Esophagus muscularis mucosa (tissue), 4 donors: ENCODE measurements at places on chromosomes 1 and 21. TPM values are rescaled to one million over a fixed set of nuclear protein-coding genes. Genes with fewer than 3 reads are reported as not detected.
A peak's percentile ranks its signal among the peaks of the same experiment; 100 is the strongest.

DNA sequence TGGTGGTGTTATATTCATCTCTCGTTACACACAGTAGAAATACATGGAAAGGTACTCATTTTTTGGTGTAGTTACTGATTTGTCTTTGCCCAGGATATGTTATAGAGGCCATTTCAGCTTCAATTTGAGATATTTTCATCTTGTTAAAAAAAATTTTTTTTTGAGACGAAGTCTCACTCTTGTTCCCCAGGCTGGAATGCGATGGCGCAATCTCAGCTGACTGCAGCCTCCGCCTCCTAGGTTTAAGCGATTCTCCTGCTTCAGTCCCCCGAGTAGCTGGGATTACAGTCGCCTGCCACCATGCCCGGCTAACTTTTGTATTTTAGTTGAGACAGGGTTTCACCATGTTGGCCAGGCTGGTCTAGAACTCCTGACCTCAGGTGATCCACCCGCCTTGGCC lies 19.0 kb downstream of the MORC3 start:
- H3K4me3 ChIP-seq = no peak overlapping the region
- H3K27me3 ChIP-seq = no peaks in the 10 kb centered on the region
- no peaks in the 10 kb centered on the region for H3K4me1 ChIP-seq
- no peak for DNase-seq
- peaks cover 89% of the 10 kb centered on the region for H3K36me3 ChIP-seq

OR2G6 gene
- total RNA-seq = not detected

CCDC190 gene
- not detected for total RNA-seq

HSPA6 gene
- 6.5 TPM for total RNA-seq

LCE1F gene
- total RNA-seq = not detected

- H3K4me1 ChIP-seq = no peaks in the 10 kb centered on the region
- H3K27ac ChIP-seq = no peak overlapping the region
- H3K4me3 ChIP-seq = no peak overlapping the region
- H3K27me3 ChIP-seq = no peaks in the 10 kb centered on the region
- DNase-seq = no peak
Observed at GRCh38 chr1:69315823-69316222, 251.9 kb upstream of the LRRC7 start.

ANGPTL1 gene
- total RNA-seq = 182 TPM

DNA sequence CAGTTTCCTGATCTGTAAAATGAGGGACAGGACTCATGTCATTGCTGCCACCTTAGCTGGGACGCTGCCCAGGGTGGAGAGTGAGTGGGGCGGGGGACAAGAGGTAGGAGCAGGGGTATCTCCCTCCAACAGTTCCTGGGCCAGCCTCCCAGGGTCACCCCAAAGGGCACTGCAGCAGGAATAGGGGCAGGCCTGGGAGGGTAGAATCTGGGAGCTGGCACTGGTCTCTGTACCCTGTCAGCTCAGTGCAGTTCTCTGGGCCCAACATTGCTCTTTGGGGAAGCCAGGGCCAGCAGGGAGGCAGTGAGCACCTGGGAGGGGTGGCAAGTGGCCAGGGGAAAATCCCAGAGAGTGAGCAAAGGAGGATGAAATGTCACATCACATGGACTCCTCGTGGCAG lies 55.8 kb downstream of the ELK4 start:
- DNase-seq = no peak
- H3K27ac ChIP-seq = no peak overlapping the region
- no peaks in the 10 kb centered on the region for H3K36me3 ChIP-seq
- H3K4me3 ChIP-seq = no peak overlapping the region
- peaks cover 54% of the 10 kb centered on the region for H3K27me3 ChIP-seq

LRRC8C gene
- total RNA-seq = 7.1 TPM

DNA sequence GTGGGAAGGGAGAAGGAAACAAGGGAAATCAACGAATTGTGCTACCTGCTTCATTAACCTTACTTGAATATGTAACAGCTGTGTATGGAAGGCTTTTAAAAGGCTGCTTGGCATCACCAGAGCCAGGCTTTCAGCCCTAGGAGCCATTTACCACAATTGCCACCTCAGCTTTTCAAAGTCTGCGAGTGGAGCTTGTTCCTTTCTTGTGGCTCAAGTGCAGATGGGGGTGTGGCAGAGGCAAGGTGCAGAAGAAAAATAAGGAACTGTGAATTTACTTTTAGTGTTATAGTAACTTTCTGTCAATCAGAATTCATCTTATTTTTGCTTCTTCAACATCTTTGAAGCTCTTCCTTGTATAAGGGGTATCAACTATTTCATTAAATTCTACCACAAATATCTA lies 17.6 kb downstream of the CLCA2 start:
- no peak overlapping the region for H3K4me3 ChIP-seq
- no peak for DNase-seq
- no peaks in the 10 kb centered on the region for H3K36me3 ChIP-seq
- no peak overlapping the region for H3K27ac ChIP-seq
- no peaks in the 10 kb centered on the region for H3K4me1 ChIP-seq

DNA sequence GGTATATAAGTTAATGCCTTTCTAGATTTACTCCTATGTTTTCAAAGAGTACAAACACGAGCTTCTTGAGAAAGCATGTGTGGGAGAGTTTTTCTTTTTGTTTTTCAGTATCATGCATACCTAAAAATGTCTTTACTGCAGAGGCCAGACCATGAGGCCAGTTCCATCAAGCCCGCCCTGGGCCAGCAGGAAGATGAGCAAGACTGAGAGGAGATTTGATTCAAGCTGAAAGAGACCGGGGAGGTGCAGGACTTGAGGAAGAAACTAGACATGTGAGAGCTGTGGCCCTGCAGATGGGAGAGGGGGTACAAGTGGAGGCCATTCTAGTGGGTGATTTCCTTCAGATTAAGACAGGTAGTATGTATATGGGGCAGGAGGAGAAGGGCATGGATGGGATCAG lies 33.4 kb upstream of the NTPCR start:
- DNase-seq = no peak
- H3K36me3 ChIP-seq = no peaks in the 10 kb centered on the region
- no peak overlapping the region for H3K27ac ChIP-seq
- no peaks in the 10 kb centered on the region for H3K27me3 ChIP-seq

GSTM5 gene
- 4.2 TPM for total RNA-seq

- H3K4me1 ChIP-seq = peaks cover 26% of the 10 kb centered on the region
- no peaks in the 10 kb centered on the region for H3K27me3 ChIP-seq
- no peak for DNase-seq
Observed at GRCh38 chr1:84693005-84693404, 2.7 kb upstream of the SSX2IP start.

DNA sequence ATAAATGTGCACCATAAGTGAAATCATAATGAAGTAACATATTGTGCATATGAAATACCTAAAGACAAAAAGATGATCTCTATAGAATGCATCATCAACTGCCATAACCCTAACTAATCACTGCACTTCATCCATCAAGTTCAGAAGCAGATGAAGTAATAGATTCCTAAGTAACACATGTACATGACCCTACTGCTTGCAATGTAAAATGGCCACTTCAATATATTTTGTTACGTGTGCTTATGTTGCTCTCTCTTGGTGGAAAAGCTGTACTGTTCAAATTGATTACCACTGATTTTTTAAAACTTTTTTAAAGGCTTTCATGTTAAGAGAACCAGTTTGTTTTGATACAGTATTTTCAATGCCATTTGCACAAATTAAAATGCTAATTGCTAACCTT lies 141.8 kb downstream of the TTLL7 start:
- H3K4me3 ChIP-seq = no peak overlapping the region
- no peaks in the 10 kb centered on the region for H3K36me3 ChIP-seq
- no peaks in the 10 kb centered on the region for H3K4me1 ChIP-seq
- no peak for DNase-seq
- H3K27me3 ChIP-seq = peaks cover 9% of the 10 kb centered on the region

- H3K4me3 ChIP-seq = no peak within 1 kb of the TSS
- DNase-seq = no peak
- H3K27ac ChIP-seq = no peak within 1 kb of the TSS
- no peaks in the 10 kb centered on the region for H3K36me3 ChIP-seq
- no peaks in the 10 kb centered on the region for H3K27me3 ChIP-seq
Observed at GRCh38 chr1:117001254-117001927, at the start of gene CD101. Gene CD101, plus strand, starts transcription at chr1:117001760. Its CDS starts 58 bp downstream, at chr1:117001818.

RABIF gene
- total RNA-seq = 6.4 TPM

LY9 gene
- not detected for total RNA-seq

DNA sequence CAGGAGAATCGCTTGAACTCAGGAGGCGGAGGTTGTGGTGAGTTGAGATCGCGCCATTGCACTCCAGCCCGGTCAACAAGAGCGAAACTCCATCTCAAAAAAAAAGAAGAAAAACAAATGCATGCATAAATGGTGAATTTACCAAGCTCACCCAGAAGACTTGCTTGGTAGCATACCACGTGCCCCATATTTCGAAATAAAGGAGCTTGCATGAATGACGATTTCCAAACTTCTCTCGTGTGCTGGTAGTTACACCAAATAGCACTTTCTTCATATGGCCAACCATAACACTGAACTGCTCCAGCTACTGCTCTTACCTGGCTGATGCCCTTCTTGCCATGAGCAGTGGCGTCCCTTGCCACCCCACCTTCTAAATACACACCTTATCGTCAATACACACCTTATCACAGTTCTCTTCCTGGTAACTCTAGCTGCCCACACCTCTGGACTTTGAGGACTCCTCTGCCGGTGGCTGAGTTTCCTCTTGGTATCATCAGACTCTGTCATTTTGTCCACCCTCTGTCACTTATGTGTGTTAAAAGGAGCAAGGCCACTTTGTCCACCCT lies 2.8 kb downstream of the DOP1B start:
- DNase-seq = no peak
- H3K36me3 ChIP-seq = no peaks in the 10 kb centered on the region
- peaks cover 11% of the 10 kb centered on the region for H3K4me1 ChIP-seq
- no peaks in the 10 kb centered on the region for H3K27me3 ChIP-seq
- no peak overlapping the region for H3K4me3 ChIP-seq
- no peak overlapping the region for H3K27ac ChIP-seq

GNAT2 gene
- 0.33 TPM for total RNA-seq

GRCh38 chr1:245809361-245809760 lies 654.6 kb downstream of the KIF26B start:
- no peak overlapping the region for H3K4me3 ChIP-seq
- H3K4me1 ChIP-seq = no peaks in the 10 kb centered on the region
- no peaks in the 10 kb centered on the region for H3K36me3 ChIP-seq
- no peaks in the 10 kb centered on the region for H3K27me3 ChIP-seq

DNA sequence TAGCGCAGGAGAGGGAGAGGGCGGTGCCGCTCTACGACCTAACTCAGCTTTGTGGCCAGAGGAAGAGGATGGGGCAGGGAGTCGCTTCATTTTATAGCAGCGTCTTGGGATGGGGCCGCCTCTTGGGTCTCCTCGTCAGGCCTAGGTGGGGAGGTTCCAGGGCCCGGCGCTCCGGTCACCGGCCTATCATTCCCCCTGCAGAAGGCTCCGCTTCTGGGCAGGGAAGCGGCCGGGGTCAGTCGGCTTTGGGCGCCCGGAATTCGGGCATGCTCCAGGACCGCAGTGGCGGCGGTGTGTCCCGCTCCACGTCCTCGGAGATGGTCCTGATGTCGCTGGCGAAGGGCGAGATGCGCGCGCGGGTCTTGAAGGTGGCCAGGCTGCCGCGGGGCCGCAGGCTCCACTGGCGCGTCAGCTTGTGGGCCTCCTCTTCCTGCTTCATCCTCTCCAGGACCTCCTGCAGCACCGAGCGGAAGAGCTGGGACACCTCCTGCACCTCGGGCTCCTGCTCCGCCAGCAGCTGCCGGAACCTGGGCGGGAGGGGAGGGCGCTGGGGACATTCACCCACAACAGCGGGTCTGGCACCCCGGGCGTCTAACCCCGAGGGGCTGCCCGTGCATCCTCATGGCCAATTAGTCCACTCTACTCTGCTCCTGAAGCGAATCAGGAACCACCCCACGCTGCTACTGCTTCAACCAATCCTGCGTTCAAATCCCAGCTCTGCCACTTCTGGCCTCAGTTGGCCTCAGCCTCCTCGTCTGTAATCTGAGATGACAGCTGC lies 13.0 kb downstream of the RD3 start:
- H3K36me3 ChIP-seq = no peaks in the 10 kb centered on the region
- H3K27ac ChIP-seq = no peak overlapping the region
- peaks cover 10% of the 10 kb centered on the region for H3K4me1 ChIP-seq
- DNase-seq = peak; percentile 72
- no peaks in the 10 kb centered on the region for H3K27me3 ChIP-seq

DNA sequence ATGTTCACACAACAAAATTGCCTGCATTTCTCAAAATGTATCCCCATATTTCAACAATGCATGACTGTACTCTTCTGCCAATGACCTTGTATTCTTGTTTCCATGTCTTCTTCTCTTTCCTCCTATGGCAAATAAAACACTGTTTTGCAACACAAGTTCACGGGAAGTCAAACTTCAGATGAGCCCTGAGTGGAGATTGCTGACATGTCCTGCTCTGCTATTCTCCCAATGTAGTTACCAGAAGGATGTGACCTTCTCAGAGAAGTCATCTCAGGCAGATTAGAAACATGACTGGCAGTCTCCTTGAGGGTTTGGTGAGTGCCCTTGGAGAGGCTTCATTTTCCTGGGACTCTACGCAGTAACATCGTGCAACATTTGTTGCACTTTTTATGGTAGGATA lies 15.6 kb downstream of the FCGR2B start:
- no peaks in the 10 kb centered on the region for H3K36me3 ChIP-seq
- peaks cover 5% of the 10 kb centered on the region for H3K27me3 ChIP-seq
- H3K4me1 ChIP-seq = no peaks in the 10 kb centered on the region
- no peak overlapping the region for H3K4me3 ChIP-seq
- no peak for DNase-seq
- H3K27ac ChIP-seq = no peak overlapping the region

GRCh38 chr1:161009602-161010211 lies 11.2 kb downstream of the F11R start:
- DNase-seq = no peak
- H3K27ac ChIP-seq = no peak overlapping the region
- H3K36me3 ChIP-seq = no peaks in the 10 kb centered on the region
- peaks cover 6% of the 10 kb centered on the region for H3K4me1 ChIP-seq
- H3K27me3 ChIP-seq = no peaks in the 10 kb centered on the region
- H3K4me3 ChIP-seq = no peak overlapping the region

DNA sequence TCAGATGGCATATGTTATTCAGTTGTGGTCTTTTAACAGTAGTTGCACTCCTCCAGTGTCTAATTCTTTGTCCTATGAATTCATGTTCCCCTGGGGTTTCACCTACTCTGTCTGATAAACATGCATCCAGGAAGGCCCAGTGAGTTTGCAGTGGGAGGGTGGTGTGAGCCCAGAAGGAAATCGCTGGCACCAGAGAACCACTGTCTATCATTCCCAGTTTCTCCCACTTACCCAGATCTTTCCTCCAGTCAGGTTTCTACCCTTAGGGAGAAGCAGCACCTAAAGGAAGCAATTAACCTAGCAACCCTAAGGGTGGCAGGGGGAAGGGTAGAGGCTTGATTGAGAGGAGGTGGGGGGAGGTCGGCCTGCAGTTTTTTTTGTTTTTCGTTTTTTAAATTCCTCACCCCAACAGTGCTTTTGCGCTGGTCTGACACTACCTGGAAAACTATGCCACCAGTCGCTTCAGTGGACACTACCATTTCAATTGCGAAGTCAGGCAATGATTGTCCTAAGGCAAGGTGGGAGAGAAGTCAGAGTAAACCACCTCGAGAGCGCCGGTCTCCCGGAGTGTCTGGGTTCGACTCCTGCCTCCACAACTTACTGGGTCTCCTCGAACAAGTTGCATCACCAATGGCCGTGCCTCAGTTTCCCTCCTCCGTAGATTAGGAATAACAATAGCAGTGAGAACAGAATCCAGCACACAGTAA lies 766 bp upstream of the SLC44A3 start:
- H3K27me3 ChIP-seq = no peaks in the 10 kb centered on the region
- no peaks in the 10 kb centered on the region for H3K36me3 ChIP-seq
- H3K4me3 ChIP-seq = peak overlapping the region; percentile 68
- H3K27ac ChIP-seq = no peak overlapping the region

SPRR2F gene
- total RNA-seq = not detected

OR2L8 gene
- total RNA-seq = not detected

- DNase-seq = no peak
- peaks cover 58% of the 10 kb centered on the region for H3K4me1 ChIP-seq
- peak overlapping the region; percentile 90 for H3K27ac ChIP-seq
- H3K36me3 ChIP-seq = no peaks in the 10 kb centered on the region
- no peaks in the 10 kb centered on the region for H3K27me3 ChIP-seq
- H3K4me3 ChIP-seq = peak overlapping the region; percentile 74
Observed at GRCh38 chr21:45074818-45075595, 627 bp downstream of the ADARB1 start.
